ENCODE measurements at places on chromosomes 12 and 14.

- DNase-seq = no peak
Observed at GRCh38 chr12:88258396-88258795, 116.3 kb downstream of the TMTC3 start.

DNA sequence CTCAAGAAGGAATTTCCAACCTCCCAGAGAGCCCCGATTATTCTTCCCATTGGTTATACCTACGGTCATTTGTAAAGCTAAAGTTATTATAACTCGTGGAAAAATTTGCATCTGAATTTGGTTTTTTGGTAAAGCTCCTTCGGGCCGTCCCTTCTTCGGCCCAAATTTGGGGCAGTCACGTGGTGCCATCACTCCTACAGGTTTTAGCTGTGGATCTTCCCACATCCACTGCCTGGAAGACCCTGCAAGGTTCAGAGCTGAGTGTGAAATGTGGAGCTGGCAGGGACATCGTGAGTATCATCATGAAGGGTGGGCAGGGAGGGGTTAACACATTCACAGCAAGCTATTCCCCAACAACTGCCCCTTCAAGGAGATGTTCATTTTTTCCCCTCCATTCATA lies 105.7 kb downstream of the NT5DC3 start:
- no peak for DNase-seq

DNA sequence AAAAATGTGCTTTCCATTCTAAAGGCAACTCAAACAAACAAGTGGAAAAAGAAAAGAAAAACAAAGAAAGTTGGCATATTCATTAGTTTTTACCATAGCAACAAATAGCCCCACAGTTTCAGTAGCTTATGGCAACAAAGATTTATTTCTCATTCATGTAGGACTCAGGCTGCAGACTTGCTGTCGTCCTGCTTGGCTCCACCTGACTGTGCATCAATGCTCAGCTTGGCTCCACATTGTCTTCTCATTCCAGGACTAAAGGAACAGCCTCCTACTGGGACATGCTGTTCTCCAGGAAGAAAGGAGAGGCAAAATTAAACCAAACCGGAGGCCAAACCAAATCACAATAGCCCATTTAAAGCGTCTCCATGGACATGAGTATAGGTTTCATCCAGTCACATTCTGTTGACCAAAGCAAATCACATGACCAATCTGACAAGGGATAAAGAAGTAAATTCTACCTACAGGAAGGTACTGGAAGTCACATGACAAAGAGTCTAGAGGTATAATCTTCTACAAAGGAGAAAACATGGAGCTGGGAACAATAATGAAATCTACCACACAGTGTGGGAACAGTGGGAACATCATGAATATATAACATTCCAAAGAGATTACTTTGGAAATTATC lies 222.5 kb downstream of the PIK3C2G start:
- DNase-seq = no peak

GRCh38 chr12:109247831-109248654 lies 61.0 kb downstream of the FOXN4 start:
- DNase-seq = no peak

DNA sequence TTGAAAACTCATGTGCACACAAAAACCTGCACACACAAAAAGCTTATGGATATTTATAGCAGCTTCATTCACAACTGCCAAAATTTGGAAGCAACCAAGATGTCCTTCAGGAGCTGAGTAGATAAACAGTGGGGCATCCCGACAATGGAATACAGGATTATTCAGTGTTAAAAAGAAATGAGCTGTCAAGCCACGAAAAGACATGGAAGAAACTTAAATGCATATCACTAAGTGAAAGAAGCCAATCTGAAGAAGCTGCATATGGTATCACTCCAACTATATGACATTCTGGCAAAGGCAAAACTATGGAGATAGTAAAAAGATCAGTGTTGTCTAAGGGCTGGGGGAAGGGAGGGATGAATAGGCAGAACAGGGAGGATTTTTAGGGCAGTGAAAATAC lies 5.2 kb upstream of the TPCN1 start:
- DNase-seq = no peak

DNA sequence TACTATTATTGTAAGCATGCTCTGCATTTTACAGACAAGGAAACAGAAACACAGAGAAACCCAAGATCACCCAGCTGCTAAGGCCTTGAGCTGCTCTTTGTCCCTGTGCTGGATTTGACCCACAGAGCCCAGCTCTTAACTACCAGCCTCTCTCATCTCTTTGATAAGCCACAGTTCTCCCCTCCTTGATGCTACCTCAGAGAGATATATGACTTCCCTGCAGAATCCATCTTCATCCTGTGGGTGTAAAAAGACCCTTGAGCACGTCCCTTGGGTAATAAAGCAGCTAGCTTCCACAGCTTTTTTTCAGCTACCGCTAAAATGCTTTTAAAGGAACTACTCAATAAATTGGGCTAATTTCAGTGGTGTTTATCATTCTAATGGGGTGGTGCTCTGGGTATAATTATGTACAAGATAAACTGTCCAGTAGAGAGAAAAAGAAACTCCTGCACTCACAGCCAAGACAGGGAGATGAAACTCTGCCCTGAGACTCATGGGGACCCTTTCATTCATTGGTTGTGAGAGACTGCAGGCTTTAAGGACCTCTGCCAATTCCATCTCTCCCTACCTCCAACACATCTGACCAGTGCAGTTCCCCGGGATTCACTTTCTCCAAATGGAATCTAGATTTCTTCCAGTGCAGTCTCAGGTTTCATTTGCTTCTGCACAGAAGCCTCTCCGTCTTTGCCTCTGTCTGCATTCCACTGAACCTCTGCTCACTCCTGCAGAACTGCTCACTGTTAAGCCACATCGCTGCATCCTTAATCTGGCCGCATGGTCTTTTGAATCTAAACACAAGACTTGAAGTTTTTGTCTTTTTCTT lies 24.7 kb upstream of the NTF3 start:
- DNase-seq = no peak

DNA sequence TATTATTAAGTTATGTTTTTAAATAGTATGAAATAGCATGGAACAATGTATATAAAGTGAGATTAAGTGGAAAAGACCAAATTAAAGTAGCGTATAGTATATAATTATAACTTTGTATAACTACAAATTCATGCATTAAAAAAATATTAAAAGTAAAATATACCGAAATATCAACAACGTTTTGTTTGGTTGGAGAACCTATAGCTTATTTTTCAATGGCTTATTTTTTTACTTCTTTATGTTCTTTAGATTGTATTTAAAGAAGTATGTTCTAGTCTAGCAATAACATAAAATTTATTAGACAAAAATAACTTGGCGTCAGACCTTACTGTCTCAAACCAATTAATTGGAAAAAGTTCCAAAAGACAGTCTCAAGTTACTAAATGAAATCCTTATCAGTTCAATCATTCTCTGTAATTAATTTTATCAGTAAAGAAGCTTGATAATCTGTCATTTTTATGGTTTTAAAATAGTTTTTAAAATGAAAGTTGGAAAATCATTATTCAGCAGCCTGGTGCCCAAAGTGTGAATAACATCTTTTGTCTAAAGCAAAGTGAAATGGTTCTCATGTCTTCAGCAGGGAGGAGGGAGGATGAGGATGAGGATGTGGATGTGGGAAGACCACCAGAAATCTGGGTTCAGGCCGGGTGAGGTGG lies 46.7 kb downstream of the IRAK3 start:
- DNase-seq = no peak

DNA sequence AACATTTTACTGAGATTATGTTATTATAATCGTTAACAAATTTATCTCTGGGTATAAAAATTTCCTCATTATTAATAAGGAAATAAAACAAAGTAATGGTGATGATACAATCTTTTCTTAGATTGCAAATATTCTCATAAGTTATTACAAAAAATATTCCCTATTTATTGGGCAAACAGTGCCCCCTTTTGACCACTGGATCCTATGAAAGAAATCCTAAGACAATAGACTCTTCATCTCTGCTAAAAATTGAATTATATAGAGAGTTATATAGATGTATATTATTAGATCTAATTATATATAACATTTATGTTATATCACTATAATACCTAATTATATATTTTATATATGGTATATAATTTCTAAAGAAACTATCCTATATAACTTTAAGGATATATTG lies 94.2 kb upstream of the FGD4 start:
- no peak for DNase-seq

DNA sequence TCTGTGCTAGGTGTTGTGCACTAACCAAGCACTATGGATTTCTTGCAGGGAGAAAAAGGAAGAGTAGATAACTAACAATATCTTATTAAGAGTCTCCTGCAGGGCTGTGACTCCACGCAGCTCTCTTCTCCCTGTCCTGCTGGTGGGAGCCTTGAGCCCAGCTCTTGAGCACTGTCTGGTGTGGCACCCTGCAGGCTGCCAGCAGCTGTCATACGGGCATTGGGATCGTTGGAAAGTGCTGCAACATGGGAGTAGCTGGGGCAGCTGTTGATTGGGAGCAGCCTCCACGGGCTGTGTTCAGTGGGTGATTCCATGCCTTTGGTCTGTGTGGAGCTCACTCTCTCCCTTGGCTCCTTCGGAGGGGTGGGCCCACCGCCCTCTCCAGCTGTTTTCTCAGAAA lies 125.3 kb downstream of the FBXL14 start:
- no peak for DNase-seq

GRCh38 chr12:25236626-25237025 lies 14.1 kb downstream of the KRAS start:
- no peak for DNase-seq

DNA sequence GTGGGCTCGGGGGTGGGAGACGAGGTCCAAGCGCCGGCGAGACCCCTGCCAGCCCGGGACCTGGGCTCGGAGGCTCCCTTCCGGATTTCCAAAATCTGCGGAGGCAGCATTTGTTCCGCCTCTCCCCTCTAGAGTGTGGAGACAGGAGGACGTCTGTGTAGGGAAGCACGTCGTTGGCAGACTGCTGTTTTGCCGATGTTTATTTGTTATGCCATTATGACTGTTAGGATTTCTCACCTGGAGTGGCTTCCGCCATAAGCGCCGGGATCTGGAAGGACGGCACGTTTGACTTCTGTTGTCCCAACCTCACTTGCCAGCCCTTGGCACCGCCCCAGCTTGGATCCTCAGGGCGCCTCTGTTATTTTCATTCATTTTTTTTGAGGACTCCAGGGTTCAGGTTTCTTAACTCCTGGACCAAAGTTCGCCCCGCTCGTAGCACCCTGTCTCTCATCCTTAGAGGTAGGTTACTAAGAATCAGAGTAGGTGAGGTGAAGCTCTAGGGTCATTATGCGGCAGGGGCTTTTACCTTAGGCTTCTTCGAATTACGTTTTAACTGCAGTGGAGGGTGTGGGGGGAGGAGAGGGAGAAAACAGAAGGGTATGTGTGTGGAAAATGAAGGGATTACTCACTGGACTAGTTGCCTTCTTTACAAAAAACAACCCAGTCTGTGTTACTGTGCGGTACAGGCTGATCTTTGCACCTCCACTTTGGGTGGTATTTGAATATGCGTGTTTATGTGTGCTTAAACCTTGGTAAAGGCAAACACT lies 547 bp upstream of the PYGL start:
- no peak for DNase-seq

- no peak for DNase-seq
Observed at GRCh38 chr12:40240779-40241178, 16.0 kb downstream of the LRRK2 start.

- no peak for DNase-seq
Observed at GRCh38 chr14:84208451-84208850, 1321.5 kb upstream of the FLRT2 start.

- no peak for DNase-seq
Observed at GRCh38 chr12:27343255-27344000, 10.8 kb downstream of the BMAL2 start.

GRCh38 chr14:76867516-76868453 lies 41.6 kb downstream of the LRRC74A start:
- peak; percentile 30 for DNase-seq

- DNase-seq = no peak
Observed at GRCh38 chr14:51917193-51917592, 56.8 kb downstream of the GNG2 start.
